ENCODE measurements at places on chromosomes 3 and 15.
A peak's percentile ranks its signal among the peaks of the same experiment; 100 is the strongest.

- no peak for DNase-seq
These were observed 141.9 kb upstream of the PLSCR5 start for GRCh38 chr3:146747051-146747450.

GRCh38 chr3:154275965-154276364 is 48.3 kb downstream of the DHX36 start:
- DNase-seq, result no peak

- DNase-seq, result peak; percentile 35
These were observed 405.8 kb downstream of the IGSF11 start for GRCh38 chr3:118628704-118629341.

GRCh38 chr3:108406661-108407206 is 103.7 kb downstream of the MYH15 start:
- DNase-seq, result peak; percentile 25

DNA sequence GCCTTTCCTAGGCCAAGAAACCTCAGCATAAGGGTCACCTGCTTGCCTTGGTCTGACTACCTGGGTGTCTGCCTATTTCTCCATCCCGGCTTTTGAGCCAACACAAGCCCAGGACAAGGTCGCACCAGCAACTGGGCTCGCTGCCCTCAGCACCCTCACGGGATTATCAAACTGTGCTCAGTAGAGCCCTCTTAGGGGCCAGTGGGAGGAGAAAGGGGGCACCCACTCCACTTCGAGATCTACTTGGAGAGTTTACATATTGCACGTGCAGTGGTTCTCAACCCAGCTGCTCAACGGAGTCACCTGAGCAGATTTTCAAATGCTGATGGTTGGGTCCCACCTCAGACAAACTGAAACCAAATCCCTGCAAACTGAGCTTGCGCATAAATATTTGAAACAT is 31.1 kb downstream of the TSPAN3 start:
- DNase-seq, result no peak

- peak; percentile 15 for DNase-seq
These were observed 414.5 kb upstream of the MDFIC2 start for GRCh38 chr3:70726961-70727360.

DNA sequence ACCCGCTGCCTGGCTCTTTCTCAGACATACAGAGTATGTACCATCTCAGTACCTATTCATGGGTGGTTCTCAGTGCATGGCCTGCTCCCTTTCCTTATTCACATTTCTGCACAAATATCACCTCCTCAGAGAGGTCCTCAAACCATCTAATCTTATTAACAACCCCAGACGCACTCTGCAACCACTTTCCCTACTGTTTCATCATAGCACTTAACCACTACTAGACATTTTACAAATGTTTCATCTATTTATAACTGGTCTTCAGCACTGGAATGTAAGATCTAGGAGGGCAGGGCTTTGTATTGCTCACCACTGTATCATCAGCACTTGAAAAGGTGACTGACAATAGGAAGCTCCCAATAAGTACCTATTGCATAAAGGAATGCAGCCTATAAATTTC is 45.1 kb downstream of the TNIK start:
- DNase-seq, result no peak

DNA sequence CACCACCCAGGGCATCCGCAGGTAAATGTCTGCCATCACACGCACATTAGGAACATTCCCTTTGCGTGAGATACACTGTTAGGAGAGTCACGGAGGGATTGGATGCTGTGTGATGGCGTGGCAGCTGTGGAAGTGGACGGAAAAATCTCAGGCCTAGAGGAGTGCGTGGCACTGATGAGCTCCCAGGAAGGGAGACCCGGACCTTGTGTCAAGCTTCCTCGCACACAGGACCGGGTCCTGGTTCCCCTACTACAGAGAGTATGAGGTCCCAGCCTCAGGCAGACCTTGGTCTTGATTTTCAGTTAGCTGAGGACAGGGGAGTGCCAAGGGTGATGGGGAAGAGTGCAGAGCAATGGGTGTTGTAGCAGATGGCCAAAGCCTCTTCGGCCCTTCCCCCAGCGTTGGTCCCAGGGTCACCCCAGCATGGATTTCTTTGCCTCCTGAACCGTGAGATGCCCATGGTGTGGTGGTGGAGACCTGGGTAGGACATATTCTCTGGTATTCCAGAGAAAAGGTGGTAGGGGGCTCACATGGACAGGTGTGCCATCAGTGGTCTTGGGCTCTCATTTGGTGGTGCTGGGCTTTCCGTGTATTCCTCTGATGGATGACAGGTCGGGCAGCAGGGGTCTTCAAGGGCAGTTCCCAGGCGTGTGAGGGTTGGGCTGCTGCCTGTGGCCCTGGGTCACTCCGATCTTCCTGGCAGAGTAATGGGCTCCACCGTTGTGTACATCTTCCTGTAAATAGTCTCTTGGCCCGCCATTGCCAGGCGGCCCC is 105.1 kb downstream of the SNRPN start:
- no peak for DNase-seq

- DNase-seq, result no peak
These were observed 421.8 kb upstream of the TBL1XR1 start for GRCh38 chr3:177618873-177619733.

- no peak for DNase-seq
These were observed 98.2 kb downstream of the PLCH1 start for GRCh38 chr3:155646669-155647068.

DNA sequence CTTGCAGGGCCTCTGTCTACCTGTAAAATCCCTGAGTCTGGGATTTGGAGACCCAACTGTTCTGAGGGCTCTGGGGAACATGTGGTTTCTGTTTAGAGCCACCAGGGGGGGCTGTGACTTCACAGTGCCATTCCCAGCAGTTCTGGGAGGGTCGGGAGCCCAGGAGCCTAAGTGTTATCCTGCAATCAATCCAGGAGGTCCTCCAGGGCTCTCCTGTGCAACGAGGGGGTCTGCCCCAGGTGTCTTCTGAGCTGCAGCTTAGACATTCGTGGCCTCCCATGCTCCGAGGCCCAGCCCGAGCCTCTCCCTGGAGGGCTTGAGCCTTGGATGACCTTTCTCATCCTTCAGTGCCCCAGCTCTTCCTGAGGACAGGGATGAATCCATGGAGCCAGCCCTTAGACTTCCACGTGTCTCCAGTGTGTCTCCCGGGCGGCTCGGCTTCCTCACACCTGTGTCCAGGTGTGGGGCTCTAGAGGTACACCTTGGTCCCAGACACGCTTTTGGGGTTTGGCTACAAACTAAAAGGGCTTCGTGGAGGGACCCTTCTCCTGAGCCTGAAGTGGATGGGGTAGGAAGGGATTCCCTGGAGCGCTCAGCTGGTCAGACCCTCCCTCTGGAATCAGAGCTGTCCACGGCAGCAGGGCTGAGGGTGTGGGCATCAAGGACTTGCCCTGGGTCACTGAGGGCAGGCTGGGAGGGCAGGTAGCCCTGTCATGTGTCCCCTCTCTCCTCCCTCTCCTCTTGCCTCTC is 20.3 kb upstream of the ABTB1 start:
- DNase-seq, result peak; percentile 74

- peak; percentile 46 for DNase-seq
These were observed 37.2 kb downstream of the IL20RB start for GRCh38 chr3:136994772-136995516.

DNA sequence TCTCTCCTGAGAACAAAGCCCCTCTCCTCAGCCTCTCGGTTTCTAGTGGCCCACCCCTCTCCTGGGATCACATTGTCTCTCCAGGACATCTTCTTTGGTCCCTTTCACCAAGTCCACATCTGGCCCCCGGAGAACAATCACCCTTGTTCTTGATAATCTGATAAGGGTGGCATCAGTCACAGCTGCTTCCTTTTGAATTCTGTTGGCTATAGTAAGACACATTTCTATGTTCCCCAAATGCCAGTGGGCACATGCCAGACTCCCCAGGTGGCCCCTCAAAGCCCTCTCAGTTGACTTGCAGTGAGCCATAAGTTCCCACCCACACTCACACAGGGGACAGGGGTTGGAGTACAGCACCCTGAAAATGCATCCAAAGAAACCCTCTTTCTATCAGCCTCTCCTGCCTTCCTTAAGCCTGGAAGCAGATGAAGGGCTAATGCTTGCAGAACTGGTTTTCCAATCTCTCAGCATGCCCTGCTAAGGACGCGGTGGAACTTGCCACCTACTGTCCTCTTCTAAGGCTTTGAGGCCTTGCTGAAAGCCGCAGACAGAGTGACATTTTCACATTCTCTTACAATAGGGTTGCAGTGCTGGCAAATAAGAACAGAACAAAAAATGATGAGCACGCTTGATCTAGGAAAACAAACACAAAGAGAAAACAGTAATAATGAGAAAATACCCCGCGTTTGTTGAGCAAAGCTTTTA is 101.3 kb upstream of the SLCO3A1 start:
- no peak for DNase-seq

DNA sequence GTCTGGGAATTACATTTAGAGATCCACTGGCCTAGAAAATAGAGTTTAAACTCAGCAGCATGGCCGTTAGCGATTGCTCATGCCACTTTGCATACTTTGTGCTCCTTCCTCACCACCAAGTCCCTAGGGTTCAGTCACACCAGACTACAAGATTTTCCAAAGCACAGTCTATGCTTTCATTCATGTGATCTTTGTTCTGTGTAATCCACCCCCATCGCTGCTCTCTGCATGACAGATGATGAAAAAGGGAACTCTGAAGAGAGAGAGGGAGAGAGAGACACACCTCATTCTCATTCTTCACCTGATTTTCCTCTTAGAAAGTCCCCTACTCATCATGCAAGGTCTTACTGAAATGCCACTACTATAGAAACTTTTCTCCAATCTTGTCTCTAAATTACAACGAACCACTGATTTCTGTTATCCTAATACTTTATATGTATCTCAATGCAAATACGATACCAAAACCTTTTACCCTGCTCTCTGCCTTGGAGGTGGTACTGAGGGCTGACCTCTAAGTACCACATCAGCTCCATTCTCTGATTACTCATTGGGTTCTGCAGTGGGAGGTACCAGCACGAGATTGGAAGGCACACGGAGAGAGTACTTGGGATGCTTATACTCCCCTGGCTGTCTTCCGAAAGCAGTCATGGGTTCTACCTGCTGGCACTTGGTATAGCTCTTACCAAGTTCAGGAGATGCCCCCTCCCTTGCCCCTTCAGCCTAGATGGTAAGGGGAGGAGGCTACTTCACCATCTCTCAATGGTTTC is 1.1 kb upstream of the PARP15 start:
- no peak for DNase-seq

- DNase-seq, result no peak
These were observed 358.6 kb upstream of the KCNH8 start for GRCh38 chr3:18789734-18790133.

GRCh38 chr15:72967397-72967796 is 84.9 kb upstream of the NEO1 start:
- DNase-seq, result no peak

DNA sequence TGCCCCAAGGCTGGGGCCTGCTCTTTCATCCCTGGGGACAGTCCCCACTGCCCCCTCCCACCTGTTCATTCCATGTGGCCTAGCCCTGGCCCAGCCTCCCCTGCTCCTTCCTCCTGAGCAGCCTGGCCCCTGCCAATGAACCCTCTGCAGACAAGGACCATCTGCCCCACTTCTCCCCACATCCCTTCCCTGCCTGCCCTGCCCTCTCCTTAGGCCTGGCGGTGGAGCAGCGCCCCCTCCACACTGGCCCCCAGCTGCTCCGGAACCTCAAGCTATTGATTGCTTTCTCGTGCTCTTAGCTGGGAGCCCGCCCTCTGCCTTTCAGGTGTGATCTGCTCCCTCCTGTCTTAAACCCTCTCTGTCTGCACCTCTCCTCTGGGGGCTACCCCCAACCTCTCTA is 8.0 kb downstream of the PLXNA1 start:
- DNase-seq, result no peak

DNA sequence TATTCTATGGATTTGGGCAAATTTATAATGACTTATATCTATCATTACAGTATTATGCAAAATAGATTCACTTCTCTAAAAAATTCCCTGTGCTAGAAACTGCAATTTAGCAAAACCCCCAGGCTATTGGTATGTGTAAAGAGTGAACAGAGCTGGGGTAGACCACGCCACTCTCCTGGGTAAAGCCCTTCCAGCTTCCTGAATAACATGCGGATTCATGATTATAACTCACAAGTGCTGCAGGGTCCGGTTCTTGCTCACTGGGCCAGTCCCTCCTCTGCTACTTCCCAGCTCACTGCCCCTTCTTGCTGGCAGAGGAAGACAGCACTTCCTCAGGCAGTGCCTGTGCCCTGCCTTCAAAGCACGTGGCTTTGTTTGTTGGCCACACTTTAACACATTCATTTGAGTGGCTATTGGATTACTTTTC is 4.1 kb downstream of the CD80 start:
- no peak for DNase-seq

GRCh38 chr3:11642431-11643191 is 1.1 kb downstream of the VGLL4 start:
- peak; percentile 56 for DNase-seq

DNA sequence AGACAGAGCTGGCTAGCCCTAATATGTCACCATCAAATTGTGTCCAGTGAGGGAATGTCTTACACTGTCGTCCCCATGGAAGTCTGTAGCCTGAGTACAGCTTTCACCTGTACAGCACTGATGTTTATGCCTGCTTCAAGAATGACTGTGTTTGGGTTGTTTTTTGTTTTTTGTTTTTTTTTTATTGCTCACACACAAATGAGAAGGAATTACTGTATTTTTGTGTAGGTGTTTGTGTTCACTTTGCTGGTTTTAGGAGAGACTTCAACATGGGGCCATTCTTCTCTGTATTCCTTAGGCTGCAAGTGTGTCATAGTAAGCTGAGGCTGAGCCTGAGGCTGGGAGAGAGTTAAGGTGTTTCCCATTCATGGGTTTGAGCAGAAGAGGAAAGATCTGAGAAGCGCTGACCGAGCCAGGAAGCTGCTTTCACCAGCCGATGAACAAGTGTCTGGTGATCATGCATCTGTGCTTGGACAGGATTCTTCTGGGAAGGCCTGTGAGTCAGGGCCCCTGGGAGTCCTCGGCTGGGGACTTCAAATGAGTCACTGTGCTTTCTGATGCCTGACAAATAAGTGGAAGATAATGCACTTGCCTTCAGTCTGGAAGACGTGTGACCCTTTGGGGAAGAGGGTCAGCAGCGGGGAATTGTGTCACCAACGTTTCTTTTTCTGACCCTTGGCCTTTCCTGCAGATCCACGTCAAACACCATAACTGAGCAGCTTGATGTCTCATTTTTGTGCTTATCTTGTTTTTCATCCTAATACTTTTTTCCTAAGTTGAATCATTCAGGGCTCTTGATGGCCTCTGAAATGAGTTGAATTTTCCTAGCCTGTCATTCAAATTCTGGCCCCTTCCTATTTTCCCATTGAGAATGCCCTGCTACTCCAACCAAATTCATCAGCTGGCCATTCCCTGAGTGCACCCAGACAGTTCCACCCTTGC is 36.7 kb upstream of the ZBTB38 start:
- peak; percentile 86 for DNase-seq

GRCh38 chr15:100330221-100330620 is 11.6 kb downstream of the ADAMTS17 start:
- no peak for DNase-seq

DNA sequence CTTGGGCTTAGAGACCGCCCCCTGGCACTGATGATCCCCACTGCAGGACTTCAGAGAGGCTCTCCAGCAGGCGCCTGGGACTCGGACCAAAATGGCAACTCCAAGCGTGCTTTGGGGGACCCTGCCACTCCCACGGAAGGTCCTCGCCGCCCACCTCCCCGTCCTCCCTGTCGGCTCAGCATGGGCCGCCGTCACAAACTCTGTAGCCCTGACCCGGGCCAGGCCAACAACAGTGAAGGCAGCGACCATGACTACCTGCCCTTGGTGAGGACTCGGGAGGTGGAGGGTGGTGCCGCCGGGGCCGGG is 7.7 kb downstream of the ALG3 start:
- no peak for DNase-seq

Data from AG08396 (cell line).